Suprapubic skin (tissue), 4 donors: ENCODE measurements at places on chromosomes 16 and 17. TPM values are rescaled to one million over a fixed set of nuclear protein-coding genes. Genes with fewer than 3 reads are reported as not detected.

DNA sequence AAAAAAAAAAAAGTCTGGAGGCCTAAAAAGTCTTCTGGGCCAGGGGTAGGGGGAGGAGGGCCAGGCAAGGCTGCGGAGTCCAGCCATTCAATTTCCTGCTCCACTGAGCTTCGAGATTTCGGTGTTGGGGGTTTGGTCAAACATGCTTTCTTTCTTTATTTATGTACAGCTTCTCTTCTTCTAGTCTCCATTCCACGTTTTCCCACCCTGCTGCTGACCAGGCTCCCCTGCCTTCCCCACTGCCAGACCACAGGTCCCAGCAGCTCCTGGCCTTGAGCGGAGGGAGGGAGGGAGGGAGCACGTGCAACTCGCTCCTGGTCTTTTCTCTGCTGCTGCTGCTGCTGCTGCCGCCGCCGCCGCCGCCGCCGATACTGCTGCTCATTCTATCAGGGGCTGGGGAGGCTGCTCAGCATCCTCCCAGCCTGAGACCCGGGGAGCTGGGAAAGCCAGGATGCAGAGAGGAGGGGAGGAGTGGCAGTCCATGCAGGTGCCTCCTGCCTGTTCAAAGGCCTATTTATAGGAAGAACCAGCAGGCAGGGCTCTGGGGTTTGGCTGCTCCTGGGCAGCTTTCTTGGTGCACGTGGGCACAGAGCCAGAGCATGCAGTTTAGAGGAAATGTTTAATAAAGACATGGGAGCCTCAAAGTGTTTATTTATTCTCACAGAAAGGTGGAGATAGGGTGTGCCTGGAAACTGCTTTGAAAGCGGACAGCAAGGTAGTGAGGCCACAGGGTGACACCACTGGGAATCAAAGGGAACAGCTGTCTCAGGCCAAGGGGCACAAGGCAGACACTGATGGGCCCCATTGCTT, 23.4 kb upstream of the ZFHX3 start:
- DNase-seq: peak; percentile 70

- no peak for DNase-seq
Observed at GRCh38 chr17:67107171-67107570, 62.8 kb downstream of the CACNG1 start.

DNA sequence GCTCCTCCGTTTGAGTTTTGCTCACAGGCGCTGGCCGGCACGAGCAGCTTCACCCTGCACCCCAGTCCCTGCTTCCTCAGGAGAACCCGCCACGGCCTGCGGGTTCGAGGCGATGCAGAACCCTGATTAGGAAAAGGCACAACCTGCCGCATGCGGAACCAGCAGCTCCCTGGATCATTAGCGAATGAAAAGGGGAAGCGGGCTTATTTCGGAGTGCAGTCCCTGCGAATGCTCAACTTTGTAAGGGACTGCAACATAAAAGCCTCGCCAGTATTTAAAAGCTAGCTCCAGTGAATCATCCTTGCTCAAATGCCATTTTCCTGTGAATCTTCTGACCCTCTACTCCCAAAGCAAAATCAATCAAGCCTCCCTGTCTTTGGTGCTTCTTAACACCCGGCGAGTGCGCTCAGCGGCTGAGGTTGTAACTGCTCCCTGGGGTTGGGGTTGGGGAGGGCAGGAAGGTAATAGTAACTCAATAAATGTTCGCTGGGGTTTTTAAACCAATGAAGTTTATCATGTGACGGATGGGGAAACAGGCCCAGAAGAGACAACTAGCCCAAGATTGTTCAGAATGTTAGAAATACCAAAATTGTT, 678 bp upstream of the AKAP10 start:
- no peak for DNase-seq

DNA sequence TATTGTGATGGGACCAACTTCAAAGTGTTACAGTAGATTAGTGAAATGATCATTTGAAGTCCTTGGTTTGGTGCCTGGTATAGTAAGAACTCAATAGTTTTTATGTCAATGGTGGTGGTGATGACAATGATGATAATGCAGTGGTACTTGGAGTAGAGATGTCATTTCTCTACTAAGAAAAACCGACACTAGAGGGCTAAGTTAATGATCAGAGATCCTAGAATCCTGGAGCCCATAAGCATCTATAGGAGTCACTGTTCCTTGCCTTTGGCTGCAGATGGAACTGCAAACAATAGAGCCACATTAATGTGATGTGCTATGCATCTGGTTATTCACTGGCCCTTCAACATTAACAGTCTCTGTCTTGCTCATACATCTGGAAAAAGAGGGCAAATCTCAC, 103.8 kb downstream of the ANKFN1 start:
- DNase-seq: no peak

- DNase-seq: no peak
Observed at GRCh38 chr17:50532452-50533024, at the start of gene EPN3. TSS of gene EPN3 (plus strand) at chr17:50532735. CDS start at chr17:50536557, 3,822 bp downstream.

DNA sequence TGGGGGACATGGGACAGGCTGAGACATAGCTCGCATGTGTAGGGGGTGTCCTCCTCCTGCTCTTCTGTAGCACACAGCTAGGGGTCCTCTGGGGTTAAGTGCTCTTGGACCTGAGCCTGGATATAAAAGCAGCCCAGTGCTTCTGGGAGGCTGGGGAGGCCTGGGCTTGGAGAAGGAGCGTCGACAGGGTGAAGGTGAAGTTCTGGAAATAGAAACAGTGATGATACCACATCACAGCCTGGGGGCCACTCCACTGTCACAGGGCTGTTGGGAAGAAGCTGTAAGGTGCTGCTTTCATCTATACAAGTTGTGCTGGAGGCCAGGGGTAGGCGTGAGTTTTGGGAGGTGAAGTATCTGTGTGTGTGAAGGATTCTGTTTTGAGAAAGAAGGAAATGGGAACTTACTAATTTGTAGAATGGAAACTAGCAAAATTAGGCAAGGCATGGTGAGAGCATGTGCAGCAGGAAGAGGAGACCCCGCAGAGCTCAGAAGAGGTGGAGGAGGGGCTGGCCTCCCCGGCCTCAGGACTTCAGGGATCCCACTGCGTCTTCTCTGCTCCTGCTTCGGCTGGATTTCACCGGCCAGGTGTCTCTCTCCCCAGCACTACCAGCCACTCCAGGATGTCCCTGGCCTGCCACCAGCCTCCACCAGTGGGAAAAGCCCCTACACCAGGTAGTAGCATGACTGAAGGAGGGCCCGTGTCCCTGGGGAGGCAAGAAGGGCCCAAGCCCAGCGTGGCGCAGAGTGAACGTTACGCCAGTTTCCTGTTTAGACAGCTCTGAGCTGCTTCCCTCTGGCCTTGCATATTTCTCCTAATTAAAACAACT, 19.4 kb downstream of the PLCG2 start:
- DNase-seq: no peak

DNA sequence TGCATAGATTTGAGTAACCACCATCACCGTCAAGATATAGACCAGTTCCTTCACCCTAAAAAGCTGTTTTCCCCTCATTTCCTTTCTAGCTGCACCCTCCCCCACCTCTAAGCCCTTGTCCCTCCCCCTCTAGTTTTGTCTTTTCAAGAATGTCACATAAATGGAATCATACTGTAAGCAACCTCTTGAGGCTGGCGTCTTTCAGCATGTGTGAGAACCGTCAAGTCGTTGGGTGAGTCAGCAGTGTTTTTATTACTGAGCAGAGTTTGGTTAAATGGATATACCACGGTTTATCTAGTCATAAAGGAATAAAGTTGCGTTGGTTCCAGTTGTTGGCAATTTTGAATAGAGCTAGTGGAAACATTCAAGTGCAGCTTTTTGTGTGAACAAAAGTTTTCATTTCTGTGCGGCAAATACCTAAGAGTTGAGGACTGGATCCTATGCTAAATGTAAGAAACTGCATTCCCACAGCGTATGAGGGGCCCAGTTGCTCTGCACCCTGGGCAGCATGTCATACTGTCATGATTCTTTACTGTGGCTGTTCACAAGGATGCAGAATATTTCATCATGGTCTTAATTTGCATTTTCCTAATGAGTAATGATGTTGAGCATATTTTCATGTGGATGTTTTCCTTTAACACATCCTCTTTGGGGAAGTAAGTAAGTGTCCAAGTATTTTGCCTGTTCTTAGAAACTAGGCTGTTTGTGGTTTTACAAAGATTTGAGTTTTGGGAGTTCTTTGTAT, 264.3 kb downstream of the CPPED1 start:
- no peak for DNase-seq

DNA sequence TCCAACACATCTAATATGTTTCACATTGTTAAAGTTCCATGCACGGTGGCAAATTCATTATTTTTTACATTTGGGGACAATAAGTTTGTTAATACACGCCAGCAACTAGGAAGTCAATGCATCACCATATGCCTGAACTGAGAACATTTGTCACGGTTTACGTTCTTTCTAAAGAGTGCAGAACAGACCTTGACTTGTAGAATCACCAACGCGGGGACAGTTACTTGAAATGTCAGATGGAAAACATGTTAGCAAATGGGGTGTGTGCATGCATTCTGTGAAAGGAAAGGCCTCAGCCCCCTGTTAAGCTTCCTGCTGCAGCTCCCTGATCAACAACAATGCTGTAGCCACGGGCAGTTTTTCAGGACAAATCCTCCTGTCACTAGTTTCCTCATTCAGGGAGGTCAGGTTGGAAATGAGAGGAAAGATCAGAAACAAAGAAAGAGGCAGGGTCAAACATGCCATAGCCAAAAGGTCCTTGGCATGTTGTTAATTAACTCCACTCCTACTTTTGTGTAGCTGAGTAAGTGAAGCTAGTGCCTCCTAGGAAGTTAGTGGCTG, 18.4 kb downstream of the SMIM36 start:
- DNase-seq: no peak

CORO6 gene
- total RNA-seq: 13.7 TPM
